RKO (cell line): ENCODE measurements at places on chromosomes 6 and 20.
A peak's percentile ranks its signal among the peaks of the same experiment; 100 is the strongest.

- DNase-seq, result peak; percentile 13
Measured at GRCh38 chr6:82045965-82046756, 201.4 kb downstream of the IBTK start.

DNA sequence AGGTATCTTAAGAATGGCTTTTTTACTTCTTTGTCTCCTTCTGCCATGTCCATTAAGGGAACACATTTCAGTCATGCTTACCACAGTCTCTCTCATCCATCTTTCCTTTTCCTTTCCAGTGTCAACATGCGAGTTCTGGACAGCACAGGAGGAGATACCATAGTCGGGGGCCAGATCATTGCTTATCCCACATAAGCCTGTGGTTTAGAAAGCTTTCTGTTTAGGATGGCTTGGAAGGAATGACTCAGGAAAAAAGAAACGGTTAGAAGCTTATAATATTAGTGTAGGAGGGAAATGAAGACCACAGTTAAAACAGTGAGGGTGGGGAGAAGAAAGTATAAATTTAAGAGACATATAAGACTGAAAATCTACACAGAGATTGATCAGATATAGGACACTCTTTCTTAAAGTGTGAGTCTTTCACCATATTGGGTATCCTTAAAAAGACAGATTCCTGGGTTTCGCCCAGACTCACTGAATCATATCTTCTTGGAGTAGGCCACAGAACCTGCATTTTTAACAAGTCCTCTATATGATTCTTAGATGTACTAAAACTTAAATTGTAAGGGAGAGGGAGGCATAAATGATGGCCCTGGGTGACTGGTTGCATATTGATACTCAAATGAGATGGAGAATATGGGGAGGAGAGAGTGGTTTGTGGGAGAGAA, 36.1 kb downstream of the DSE start:
- no peak for DNase-seq

DNA sequence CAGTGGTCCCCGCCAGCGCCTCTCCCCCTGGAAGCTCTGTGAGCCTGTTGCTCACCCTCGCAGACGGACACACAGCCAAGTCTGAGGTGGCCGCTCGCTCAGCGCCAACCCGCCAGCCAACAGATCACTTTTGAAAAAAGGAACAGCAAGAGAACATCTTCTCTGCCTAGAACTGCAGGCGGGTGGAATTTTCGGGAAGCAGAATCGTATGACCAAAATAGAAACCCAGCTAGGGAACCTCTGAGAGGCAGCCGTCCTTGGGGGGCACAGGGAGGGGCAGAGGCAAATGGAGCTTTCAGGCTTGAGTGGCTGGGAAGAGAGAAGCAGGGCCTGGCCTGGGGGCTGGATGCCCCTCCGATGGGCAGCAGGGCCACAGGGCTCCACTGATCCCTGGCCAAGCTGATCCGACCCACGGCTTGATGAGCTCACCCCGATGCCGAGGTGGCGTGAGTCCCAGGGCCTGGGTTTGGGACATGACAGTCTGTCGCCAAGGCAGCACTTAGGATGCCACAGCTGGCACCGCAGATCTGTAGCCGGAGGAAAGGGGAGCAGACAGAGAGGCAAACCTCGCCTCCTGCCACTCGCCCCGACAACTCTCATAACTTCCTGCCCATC, 9.8 kb downstream of the NFATC2 start:
- DNase-seq, result no peak

GRCh38 chr6:54830216-54830615, 16.4 kb upstream of the FAM83B start:
- DNase-seq, result no peak
